H4 (cell line): ENCODE measurements at places on chromosomes 7 and 10.

GRCh38 chr7:38781991-38782390 is 127.0 kb downstream of the VPS41 start:
- DNase-seq = no peak

DNA sequence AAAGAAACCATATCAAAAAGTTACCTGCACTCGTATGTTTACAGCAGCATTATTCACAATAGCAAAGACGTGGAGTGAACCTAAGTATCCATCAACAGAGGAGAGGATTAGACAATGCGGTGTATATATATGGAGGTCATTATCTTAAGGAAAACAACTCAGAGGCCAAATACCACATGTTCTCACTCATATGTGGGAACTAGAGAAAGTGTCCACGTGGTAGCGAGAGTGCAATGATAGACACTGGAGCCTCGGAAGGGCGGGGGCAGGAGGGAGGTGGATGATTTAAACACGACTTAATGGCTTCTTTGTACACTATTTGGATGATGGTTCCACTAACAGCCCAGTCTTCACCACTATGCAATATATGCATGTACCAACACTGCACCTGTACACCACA is 40.1 kb upstream of the RNF32 start:
- no peak for DNase-seq

- DNase-seq = no peak
Measured at GRCh38 chr7:91468256-91468655, 204.0 kb downstream of the FZD1 start.

- DNase-seq = no peak
Measured at GRCh38 chr10:69209787-69210484, 10.2 kb upstream of the HKDC1 start.

- no peak for DNase-seq
Measured at GRCh38 chr7:79217468-79217867, 236.0 kb downstream of the MAGI2 start.

DNA sequence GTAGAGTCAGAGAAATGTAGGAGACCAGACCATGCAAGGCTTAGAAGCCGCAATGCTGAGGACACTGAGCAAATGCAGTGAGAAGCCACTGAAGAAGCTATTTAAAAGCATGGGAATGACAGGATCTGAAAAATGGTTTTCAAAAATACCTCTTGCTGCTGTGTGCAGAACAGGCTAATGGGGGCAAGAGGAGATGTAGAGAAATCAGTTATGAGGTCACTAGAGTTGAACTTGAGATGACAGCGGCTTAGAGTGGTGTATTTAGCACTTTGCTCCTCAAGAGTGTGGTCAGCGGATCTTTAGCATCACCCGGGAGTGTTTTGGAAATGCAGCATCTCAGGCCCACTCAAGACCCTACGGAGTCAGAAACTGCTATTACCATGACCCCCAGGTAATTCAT is 48.8 kb downstream of the KIAA1549 start:
- no peak for DNase-seq

GRCh38 chr7:44921607-44922350 is 36.4 kb upstream of the PURB start:
- peak; percentile 84 for DNase-seq

DNA sequence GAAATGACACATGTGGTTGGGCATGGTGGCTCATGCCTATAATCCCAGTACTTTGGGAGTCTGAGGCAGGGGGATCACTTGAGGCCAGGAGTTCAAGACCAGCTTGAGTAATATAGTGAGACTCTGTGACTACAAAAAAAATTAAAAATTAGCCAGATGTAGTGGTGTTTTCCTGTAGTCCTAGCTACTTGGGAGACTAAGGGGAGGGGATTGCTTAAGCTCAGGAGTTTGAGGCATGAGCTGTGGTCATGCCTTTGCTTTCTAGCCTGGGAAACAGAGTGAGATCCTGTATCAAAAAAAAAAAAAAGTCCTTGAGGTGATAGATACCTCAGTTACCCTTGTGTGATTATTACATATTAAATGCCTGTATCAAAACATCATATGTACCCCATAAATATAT is 116.7 kb downstream of the SLC25A40 start:
- DNase-seq = no peak
